ENCODE measurements at places on chromosomes 7 and 10.

DNA sequence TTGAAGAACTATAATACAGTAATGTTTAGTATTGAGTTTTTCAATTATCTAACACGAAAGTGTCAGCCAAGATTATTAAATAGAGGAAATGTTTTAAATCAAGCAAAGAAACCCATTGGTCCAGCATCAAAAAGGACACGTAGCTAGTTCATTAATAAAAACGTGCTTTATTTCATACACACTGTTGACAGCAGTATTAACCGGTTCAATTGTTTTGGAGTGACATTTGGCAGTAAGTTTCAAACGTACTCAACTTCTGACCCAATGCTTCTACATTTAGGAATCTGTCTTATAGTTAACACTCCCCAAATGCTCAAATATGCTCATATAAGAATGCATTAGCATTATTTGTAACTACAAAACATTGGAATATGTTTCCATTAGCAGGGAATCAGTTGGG lies 41.3 kb downstream of the SLC16A12 start:
- no peak for DNase-seq

- DNase-seq: no peak
Observed at GRCh38 chr7:105376908-105377533, 11.7 kb downstream of the SRPK2 start.

GRCh38 chr7:148503900-148504487 lies 86.6 kb upstream of the C7orf33 start:
- DNase-seq: peak; percentile 63

GRCh38 chr10:78991187-78991586 lies 77.6 kb upstream of the ZMIZ1 start:
- DNase-seq: peak; percentile 80

GRCh38 chr10:129030603-129030895 lies 436.5 kb upstream of the MGMT start:
- no peak for DNase-seq

GRCh38 chr7:111855842-111856227 lies 293.5 kb upstream of the IMMP2L start:
- DNase-seq: no peak

GRCh38 chr7:147136352-147136751 lies 1019.8 kb downstream of the CNTNAP2 start:
- DNase-seq: no peak

GRCh38 chr10:79376078-79376628 lies 28.9 kb downstream of the PPIF start:
- no peak for DNase-seq

All from suppressor macrophage treated with lipopolysaccharide for 4 hours (primary cell).